RWPE2 (cell line): ENCODE measurements at places on chromosomes 1 and 21.

- DNase-seq, result no peak
These were observed 6.0 kb downstream of the DRAM2 start for GRCh38 chr1:111133866-111134265.

GRCh38 chr1:52550447-52550846 lies 2.4 kb downstream of the TUT4 start:
- no peak for DNase-seq

GRCh38 chr1:210584439-210585113 lies 255.9 kb downstream of the HHAT start:
- peak; percentile 52 for DNase-seq

DNA sequence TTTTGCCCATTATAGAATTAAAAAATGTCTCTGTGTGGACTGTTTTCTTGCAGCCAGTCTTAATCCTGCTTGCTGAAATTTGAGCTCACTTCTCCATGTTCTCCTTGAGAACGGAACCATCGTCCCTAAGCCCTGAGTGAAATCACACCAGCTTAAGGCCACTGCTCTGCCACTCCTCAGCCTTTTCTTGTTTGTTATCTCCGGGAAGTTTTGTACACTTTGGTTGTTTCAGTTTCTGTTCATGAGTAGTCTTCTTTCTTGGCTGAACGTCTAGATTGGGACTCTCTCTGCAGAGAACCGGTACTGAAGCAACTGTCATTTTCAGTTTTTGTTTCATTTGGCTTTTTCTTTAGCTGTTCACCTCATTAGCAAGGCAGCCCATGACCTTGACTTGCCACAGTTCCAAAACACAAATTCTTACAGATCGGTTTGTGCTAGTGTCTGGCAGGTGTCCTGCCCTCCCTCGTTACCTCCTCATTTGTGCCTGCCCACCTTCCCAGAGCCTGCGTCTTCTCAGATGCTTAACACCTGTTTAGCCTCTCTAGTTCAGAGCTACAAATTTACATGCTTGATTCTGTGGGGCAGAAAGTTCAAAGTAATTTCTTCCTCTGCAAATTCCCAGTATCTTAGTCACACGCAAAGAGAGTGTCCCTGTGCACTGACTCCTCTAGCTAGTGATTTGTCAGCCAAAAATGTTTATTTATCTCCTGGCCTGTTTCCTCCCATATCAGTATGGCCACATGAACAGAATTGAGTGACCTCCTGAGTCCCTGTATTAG lies 12.4 kb downstream of the PSEN2 start:
- DNase-seq, result no peak

- no peak for DNase-seq
These were observed 442 bp upstream of the RUSC1 start for GRCh38 chr1:155320252-155320651.

DNA sequence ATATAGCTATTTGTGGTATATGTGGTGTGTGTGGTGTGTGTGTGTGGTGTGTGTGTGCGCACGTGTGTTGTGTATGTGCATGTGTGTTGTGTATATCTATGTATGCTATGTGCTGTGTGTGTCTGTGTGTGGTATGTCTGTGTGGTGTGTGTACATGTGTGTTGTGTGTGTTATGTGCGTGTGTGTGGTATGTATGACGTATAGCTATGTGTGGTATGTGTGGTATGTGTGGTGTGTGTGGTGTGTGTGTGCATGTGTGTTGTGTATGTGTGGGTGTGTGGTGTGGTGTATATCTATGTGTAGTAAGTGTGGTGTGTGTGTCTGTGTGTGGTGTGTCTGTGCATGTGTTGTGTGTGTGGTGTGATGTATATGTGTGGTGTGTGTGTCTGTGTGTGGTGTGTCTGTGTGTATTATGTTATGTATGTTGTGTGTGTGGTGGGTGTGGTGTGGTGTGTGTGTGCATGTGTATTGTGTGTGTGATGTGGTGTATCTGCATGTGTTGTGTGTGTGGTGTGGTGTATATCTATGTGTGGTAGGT lies 59.8 kb downstream of the EDN2 start:
- DNase-seq, result no peak

- DNase-seq, result no peak
These were observed 144.2 kb upstream of the BEND5 start for GRCh38 chr1:48920851-48921250.

- no peak for DNase-seq
These were observed 15.4 kb downstream of the ZP4 start for GRCh38 chr1:237875291-237875690.

- no peak for DNase-seq
These were observed 37.3 kb downstream of the HSD3B1 start for GRCh38 chr1:119544165-119544762.

- DNase-seq, result no peak
These were observed 50.0 kb downstream of the CACHD1 start for GRCh38 chr1:64519901-64520300.

DNA sequence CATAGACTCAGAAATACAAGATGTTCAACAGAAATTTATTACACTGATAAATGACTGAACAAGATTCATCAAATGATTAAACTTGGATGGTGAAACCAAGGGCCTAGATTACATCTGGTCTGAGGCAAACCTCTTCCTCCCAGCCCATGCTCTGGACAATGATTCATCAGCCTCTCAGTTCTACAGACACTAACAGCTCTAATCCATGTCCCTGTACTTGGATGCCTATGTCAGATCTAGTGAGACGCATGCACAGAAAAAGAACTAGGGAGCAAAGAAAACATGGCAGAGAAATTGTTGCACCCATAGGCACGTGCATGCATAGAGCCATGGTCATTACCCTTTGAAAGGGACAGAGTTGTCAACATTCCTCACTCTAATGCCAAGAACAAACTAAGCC lies 250.1 kb downstream of the KCNH1 start:
- no peak for DNase-seq
